GM04503 (cell line): ENCODE measurements at places on chromosomes 11 and 22.
A peak's percentile ranks its signal among the peaks of the same experiment; 100 is the strongest.

DNA sequence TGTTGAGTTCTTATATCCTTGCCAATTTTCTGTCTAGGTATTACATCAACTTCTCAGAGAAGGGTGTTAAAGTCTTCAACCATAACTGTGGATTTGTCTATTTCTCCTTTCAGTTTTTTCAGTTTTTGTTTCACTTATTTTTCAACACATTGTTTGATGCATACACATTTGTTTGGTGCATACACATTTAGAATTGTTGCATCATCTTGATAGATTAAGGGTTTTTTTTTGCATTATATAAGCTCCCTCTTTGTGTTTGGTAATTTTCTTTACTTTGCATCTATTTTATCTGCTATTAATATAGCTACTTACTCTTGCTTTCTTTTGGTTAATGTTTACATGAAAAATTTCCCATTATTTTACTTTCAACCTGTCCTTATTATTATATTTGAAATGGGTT, 20.8 kb upstream of the TRAF6 start:
- no peak for DNase-seq

- DNase-seq, result peak; percentile 37
These were observed 8.3 kb upstream of the MMP1 start for GRCh38 chr11:102806296-102806695.

- DNase-seq, result no peak
These were observed 25.0 kb upstream of the MGAT3 start for GRCh38 chr22:39431821-39432251.

DNA sequence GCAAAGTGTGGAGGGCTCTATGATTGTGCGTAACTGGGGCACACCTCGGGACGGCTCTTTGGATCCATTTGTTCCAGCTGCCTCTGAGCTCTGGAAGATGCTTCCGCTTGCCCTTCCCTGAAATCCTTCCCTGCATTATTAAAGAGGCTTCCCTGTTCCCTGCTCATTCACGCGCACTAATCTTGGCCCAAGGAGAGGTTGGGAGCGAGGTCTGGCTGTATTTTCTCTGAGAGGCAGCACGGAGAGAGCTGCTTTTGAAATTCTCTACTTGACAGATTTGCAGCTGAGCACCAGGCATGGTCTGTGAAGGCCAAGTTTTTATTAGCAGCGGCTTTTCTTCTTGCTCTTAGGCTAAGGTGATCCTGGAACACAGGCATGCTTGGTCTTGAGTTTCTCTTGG, 94.8 kb upstream of the NTM start:
- DNase-seq, result no peak

DNA sequence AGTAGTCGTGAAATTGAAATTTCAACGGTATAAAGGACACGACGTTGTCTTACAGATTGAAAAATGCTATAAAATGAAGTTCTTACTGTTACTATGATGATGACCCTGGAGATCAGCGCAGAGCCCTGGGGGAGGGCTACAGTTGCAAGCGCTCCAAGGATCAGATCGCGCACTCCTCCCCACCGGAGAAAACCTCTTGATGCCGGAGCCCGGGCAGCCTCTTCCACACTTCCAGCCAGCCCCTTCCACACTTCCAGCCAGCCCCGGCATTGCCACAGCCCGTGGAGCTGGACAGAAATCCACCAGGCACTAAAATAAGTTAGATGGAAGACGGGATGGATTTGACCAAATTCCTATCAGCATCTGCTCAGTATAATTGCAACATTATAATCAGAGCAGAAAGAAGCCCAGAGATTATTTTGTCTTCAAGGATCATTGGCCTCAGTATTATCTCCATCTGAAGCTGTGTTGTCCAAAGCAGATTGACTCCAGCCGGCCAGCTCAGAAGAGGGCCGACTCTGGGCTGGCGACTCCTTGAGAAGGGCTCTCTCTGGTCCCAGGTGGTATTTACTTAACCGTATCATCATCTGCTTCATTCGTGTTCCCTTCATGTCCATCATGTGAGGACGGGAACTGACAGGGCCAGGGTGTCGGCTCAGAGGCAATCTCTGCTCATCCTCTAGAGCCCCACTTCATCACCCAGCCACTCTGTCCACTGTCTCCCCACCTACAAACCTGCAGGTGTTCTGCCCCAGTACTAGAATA, 777 bp upstream of the MICAL3 start:
- DNase-seq, result no peak

- DNase-seq, result no peak
These were observed 43.2 kb downstream of the USP47 start for GRCh38 chr11:11884774-11885481.
